ENCODE measurements at places on chromosomes 7 and 10. TPM values are rescaled to one million over a fixed set of nuclear protein-coding genes. Genes with fewer than 3 reads are reported as not detected.

- no peak for DNase-seq
These were observed 39.5 kb upstream of the SEC61G start for GRCh38 chr7:54798530-54798929.

The LIPA gene
- 63.0 TPM for total RNA-seq

- no peak for DNase-seq
These were observed 31.1 kb upstream of the CRHR2 start for GRCh38 chr7:30713392-30713791.

- DNase-seq = no peak
These were observed 10.0 kb downstream of the WNT2 start for GRCh38 chr7:117312593-117313580.

DNA sequence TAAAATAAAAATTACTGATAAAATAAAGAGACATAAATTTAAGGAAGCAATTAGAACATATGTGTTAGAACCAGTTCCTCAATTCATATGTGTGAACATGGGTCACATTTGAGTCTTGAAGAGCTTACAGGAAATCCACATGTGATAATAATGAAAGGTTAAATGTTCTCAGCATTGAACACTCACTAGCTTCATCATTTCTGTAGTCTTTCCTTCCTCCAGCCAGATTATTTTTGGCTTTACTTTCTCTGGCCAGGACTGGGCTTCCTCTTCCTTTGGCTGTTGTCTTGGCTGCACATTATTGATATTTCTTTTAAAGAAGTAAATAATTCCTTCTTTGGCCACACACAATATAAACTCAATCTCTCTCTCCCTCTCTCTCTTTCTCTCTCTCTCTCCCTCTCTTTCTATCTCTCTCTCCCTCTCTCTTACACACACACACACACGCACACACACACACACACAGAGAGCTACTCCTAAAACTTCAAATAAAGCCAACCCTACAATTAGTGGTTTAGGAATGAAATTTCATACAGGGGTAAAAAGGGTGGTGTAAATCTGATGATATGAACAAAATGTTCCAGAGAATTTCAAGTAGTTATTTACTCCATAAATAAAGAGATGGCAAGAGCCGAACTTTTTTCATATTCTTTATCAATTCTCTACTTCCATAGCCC, 171.2 kb downstream of the REEP3 start:
- no peak for DNase-seq

DNA sequence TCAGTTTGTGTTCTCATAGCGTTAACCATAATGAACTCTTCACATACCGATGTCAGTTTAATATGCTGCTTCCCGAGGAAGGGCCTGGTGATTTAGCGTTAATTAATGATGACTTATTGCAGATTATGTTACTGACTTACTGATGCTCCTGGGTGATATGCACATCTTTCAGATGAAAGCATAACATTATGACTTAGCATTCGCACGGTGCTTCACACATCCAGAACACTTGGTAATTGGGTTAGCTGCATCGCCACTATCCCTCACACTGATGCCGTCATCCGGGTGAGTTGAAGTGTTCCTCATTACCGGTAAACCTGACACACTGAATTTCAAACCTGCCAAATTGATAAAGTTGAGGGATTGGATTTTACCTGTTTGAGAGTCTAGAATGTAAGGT, 239.0 kb upstream of the PODXL start:
- no peak for DNase-seq
